Lower lobe of right lung (tissue), 2 donors: ENCODE measurements at places on chromosomes 2 and 18.

DNA sequence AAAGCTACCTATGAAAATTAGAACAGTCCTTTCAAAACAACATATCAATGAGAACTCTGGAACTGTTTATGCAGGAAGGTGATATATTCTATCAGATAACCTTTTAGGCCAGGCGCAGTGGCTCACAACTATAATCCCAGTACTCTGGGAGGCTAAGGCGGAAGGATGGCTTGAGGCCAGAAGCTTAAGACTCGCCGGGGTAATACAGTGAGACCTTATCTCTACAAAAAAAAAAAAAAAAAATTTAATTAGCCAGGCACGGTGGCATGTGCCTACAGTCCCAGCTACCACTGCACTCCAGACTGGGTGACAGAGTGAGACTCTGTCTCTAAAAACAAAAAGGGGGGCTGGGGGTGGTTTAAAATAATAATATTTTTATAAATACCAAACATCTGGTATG, 77.9 kb downstream of the OSBPL1A start:
- DNase-seq, result no peak
- no peaks in the 10 kb centered on the region for H3K27me3 ChIP-seq
- no peaks in the 10 kb centered on the region for H3K36me3 ChIP-seq
- no peaks in the 10 kb centered on the region for H3K4me1 ChIP-seq
- no peak overlapping the region for H3K4me3 ChIP-seq

DNA sequence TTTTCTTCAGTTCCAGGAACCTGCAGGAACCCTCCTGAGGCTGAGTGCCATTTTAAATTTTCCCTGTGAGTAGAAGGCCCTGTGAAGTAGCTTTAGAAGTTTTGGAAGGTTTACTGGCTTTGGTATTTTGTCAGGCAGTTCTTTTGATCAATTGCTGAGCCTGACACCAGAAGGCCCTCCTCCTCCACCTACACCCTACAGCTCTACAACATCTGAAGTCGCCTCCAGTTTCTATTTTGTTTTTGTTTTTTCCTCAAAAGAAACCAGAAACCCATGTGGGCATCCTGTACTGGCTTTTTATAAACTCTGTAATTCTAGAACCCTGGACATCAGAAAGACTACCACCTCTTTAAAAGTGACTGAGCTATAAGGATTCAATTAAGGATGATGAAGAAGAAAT, 153.7 kb downstream of the NRXN1 start:
- H3K27me3 ChIP-seq, result no peaks in the 10 kb centered on the region
- H3K27ac ChIP-seq, result no peak overlapping the region
- H3K36me3 ChIP-seq, result no peaks in the 10 kb centered on the region
- no peak overlapping the region for H3K4me3 ChIP-seq
- no peak for DNase-seq

- H3K27ac ChIP-seq, result peak overlapping the region; percentile 98
- H3K27me3 ChIP-seq, result no peaks in the 10 kb centered on the region
- peak overlapping the region; percentile 65 for H3K4me3 ChIP-seq
- H3K4me1 ChIP-seq, result peaks cover 22% of the 10 kb centered on the region
- peaks cover 11% of the 10 kb centered on the region for H3K36me3 ChIP-seq
- DNase-seq, result no peak
These were observed 619 bp upstream of the FAM168B start for GRCh38 chr2:131093696-131094462.

GRCh38 chr2:177888581-177888980, 184.0 kb downstream of the PDE11A start:
- no peaks in the 10 kb centered on the region for H3K36me3 ChIP-seq
- no peak overlapping the region for H3K4me3 ChIP-seq
- H3K27me3 ChIP-seq, result no peaks in the 10 kb centered on the region
- no peak for DNase-seq
- no peaks in the 10 kb centered on the region for H3K4me1 ChIP-seq
- H3K27ac ChIP-seq, result no peak overlapping the region

DNA sequence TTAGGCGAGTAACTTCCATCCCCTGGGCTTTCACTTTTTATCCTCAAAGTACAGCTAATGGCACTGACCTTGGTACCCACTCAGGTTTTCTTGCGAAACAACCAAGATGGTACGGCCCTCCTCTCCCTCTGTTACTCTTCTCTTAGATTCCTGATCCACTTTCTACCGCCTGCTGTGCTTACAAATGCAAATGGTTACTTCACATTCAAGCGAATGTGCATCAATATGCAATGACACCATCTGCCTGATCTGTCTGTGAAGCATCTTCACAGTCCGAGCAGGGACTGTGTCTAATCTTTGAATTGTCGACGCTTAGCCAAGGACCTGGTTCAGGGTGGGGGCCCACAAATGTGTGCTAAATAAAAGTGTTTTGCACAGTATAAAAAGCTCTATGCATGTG, 112.2 kb downstream of the TRIB2 start:
- H3K4me1 ChIP-seq, result peaks cover 15% of the 10 kb centered on the region
- H3K4me3 ChIP-seq, result no peak overlapping the region
- no peaks in the 10 kb centered on the region for H3K36me3 ChIP-seq
- H3K27me3 ChIP-seq, result no peaks in the 10 kb centered on the region
- H3K27ac ChIP-seq, result no peak overlapping the region

GRCh38 chr2:54332386-54332785, 76.4 kb upstream of the TSPYL6 start:
- no peaks in the 10 kb centered on the region for H3K27me3 ChIP-seq
- no peaks in the 10 kb centered on the region for H3K36me3 ChIP-seq
- H3K4me1 ChIP-seq, result peaks cover 21% of the 10 kb centered on the region
- H3K27ac ChIP-seq, result no peak overlapping the region

DNA sequence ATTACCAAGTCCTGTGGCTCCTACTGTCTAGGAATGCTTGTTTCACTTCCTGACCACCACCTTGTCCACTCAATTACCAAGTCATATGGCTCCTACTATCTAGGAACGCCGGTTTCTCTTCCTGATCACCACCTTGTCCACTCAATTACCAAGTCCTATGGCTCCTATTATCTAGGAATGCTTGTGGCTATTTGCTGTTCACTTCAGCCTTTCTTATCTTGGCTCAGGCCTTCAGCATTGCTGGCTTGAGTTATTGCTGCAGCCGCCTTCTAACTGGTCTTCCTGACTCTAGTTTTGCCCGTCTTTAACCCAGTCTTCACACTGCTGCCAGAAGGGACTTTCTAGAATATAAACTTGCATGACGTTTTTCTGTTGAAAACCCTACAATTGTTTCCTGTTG, 82.5 kb upstream of the GAREM1 start:
- H3K4me3 ChIP-seq, result no peak overlapping the region
- DNase-seq, result no peak
- no peak overlapping the region for H3K27ac ChIP-seq
- peaks cover 10% of the 10 kb centered on the region for H3K27me3 ChIP-seq
- H3K4me1 ChIP-seq, result no peaks in the 10 kb centered on the region

- no peak overlapping the region for H3K4me3 ChIP-seq
- H3K27me3 ChIP-seq, result no peaks in the 10 kb centered on the region
- DNase-seq, result no peak
- H3K4me1 ChIP-seq, result no peaks in the 10 kb centered on the region
- no peak overlapping the region for H3K27ac ChIP-seq
These were observed 820.0 kb upstream of the NXPH2 start for GRCh38 chr2:139600166-139600565.

- no peak overlapping the region for H3K27ac ChIP-seq
- H3K27me3 ChIP-seq, result no peaks in the 10 kb centered on the region
- no peaks in the 10 kb centered on the region for H3K36me3 ChIP-seq
- no peak for DNase-seq
These were observed 228.0 kb downstream of the MYT1L start for GRCh38 chr2:2102866-2103653.

GRCh38 chr2:101396316-101396717, 9.0 kb upstream of the CREG2 start:
- H3K27ac ChIP-seq, result no peak overlapping the region
- no peaks in the 10 kb centered on the region for H3K4me1 ChIP-seq
- no peak for DNase-seq
- no peaks in the 10 kb centered on the region for H3K36me3 ChIP-seq
- peaks cover 6% of the 10 kb centered on the region for H3K27me3 ChIP-seq

- H3K36me3 ChIP-seq, result no peaks in the 10 kb centered on the region
- no peaks in the 10 kb centered on the region for H3K4me1 ChIP-seq
- H3K27ac ChIP-seq, result no peak overlapping the region
- no peaks in the 10 kb centered on the region for H3K27me3 ChIP-seq
- DNase-seq, result no peak
- no peak overlapping the region for H3K4me3 ChIP-seq
These were observed 14.8 kb upstream of the TRAPPC8 start for GRCh38 chr18:31957728-31958127.

- H3K4me3 ChIP-seq, result no peak overlapping the region
- DNase-seq, result no peak
- no peaks in the 10 kb centered on the region for H3K4me1 ChIP-seq
- H3K27ac ChIP-seq, result no peak overlapping the region
- peaks cover 13% of the 10 kb centered on the region for H3K36me3 ChIP-seq
- H3K27me3 ChIP-seq, result no peaks in the 10 kb centered on the region
These were observed 18.6 kb downstream of the THNSL2 start for GRCh38 chr2:88188748-88189147.

GRCh38 chr2:196959734-196960338, 33.3 kb upstream of the PGAP1 start:
- no peak overlapping the region for H3K27ac ChIP-seq
- DNase-seq, result no peak
- no peak overlapping the region for H3K4me3 ChIP-seq
- H3K27me3 ChIP-seq, result no peaks in the 10 kb centered on the region

DNA sequence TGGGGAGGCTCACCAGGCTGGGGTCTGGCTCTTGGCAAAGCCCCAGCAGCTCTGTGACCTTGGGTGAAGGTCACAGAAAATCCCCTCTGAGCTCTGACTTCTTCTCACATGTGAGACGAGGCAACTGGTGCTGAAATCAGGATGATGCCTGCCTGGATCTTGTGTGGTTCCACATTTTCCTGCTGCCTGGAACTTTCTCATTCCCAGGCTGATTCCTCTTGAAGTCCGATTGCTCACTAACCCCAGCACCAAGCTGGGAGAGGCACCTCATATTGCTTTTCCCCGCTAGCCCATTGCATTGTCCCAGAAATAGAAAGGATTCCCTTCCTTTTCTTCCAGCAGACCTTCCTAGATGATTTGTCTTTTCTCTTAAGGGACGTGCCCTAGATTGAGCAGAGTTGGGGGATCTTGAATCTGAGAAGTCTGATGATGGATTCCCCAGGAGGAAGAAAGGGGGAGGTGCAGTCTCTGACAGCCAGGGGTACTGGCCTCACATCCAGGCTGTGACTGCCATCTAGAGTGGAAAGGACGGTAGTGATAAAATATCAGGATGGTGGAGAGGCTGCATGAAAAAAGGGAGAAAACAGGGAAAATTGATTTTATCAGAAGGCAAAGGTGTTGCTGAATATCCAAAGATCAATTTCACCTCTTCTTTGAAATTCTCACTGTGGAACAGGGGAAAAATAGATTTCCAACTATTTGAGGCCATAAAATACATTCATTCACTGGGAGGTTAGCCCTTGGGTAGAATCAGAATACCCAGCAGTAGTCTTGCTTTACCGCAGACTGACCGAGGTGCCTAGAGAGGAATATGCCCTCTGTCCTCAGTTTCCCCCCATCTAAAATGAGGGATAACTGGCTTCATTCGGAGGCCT, 96.3 kb downstream of the FAM210A start:
- no peak overlapping the region for H3K27ac ChIP-seq
- H3K27me3 ChIP-seq, result no peaks in the 10 kb centered on the region
- no peak for DNase-seq

GRCh38 chr2:207589143-207589542, 36.1 kb downstream of the METTL21A start:
- H3K36me3 ChIP-seq, result peaks cover 42% of the 10 kb centered on the region
- H3K27me3 ChIP-seq, result no peaks in the 10 kb centered on the region
- no peak for DNase-seq
- H3K4me1 ChIP-seq, result no peaks in the 10 kb centered on the region
- H3K4me3 ChIP-seq, result no peak overlapping the region
- H3K27ac ChIP-seq, result no peak overlapping the region

DNA sequence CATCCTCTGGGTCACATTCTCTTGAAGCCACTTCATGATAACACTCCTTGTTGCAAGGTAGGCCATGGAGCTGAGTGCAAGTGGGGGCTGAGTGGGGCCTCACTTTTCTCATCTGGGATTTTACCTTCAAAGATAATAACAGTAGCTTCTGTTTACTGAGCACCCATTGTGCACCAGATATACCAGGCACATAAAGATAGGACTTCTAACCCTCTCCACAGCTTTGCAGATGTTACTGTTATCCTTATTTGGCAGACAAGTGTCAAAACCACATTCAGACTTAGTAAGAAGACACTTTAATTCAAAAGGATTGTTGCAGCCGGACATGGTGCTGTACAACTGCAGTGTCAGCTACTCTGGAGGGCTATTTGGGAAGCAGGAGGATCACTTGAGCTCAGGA, 12.8 kb upstream of the FAM136A start:
- no peak overlapping the region for H3K4me3 ChIP-seq
- no peak for DNase-seq
- H3K4me1 ChIP-seq, result no peaks in the 10 kb centered on the region
- no peaks in the 10 kb centered on the region for H3K36me3 ChIP-seq
- H3K27ac ChIP-seq, result no peak overlapping the region

- no peak for DNase-seq
- no peak overlapping the region for H3K27ac ChIP-seq
- no peaks in the 10 kb centered on the region for H3K4me1 ChIP-seq
- H3K4me3 ChIP-seq, result no peak overlapping the region
- no peaks in the 10 kb centered on the region for H3K27me3 ChIP-seq
These were observed 697.4 kb downstream of the CBLN2 start for GRCh38 chr18:71846716-71847115.

- H3K36me3 ChIP-seq, result no peaks in the 10 kb centered on the region
- H3K27me3 ChIP-seq, result no peaks in the 10 kb centered on the region
- DNase-seq, result no peak
These were observed 72.7 kb upstream of the LCLAT1 start for GRCh38 chr2:30374380-30374779.

DNA sequence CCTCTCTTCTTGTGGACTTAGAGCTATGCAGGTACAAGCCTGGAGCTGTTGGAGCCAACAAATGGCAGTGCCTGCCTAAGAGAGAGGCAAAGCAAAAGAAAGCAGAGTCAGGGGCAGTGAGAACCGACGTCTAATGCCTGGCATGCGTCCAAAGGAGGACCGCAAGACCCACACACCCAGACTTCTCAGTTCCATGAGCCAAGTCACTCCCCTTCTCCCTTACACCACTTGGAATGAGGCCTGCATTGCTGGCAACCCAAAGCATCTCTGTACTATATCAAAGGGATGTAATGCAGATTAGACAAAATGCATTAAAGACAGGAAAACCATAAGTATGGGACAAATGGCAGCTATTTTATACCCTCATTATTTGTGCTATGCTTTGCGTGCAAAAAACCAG, 49.9 kb upstream of the RNU4ATAC start:
- H3K27me3 ChIP-seq, result no peaks in the 10 kb centered on the region
- DNase-seq, result no peak
- no peaks in the 10 kb centered on the region for H3K36me3 ChIP-seq
- no peak overlapping the region for H3K4me3 ChIP-seq

- no peaks in the 10 kb centered on the region for H3K4me1 ChIP-seq
- H3K27me3 ChIP-seq, result no peaks in the 10 kb centered on the region
- DNase-seq, result no peak
- no peak overlapping the region for H3K4me3 ChIP-seq
- no peaks in the 10 kb centered on the region for H3K36me3 ChIP-seq
These were observed 191.0 kb downstream of the C1D start for GRCh38 chr2:67871686-67872412.

- H3K4me1 ChIP-seq, result no peaks in the 10 kb centered on the region
- H3K36me3 ChIP-seq, result no peaks in the 10 kb centered on the region
- H3K27me3 ChIP-seq, result peaks cover 7% of the 10 kb centered on the region
- H3K27ac ChIP-seq, result no peak overlapping the region
- DNase-seq, result no peak
These were observed 123.1 kb upstream of the ACKR3 start for GRCh38 chr2:236446521-236446920.

- H3K27ac ChIP-seq, result no peak overlapping the region
- no peaks in the 10 kb centered on the region for H3K36me3 ChIP-seq
- no peak for DNase-seq
- peaks cover 4% of the 10 kb centered on the region for H3K4me1 ChIP-seq
- H3K4me3 ChIP-seq, result no peak overlapping the region
These were observed 389.8 kb downstream of the FIGN start for GRCh38 chr2:163345795-163346573.
